ENCODE measurements at places on chromosomes 3 and 15. TPM values are rescaled to one million over a fixed set of nuclear protein-coding genes. Genes with fewer than 3 reads are reported as not detected.

Gene HHLA2
- not detected for total RNA-seq

Gene CLRN1
- total RNA-seq: not detected

Gene FGF7
- not detected for total RNA-seq

Gene TNFSF10
- total RNA-seq: not detected

Gene UTS2B
- 0.76 TPM for total RNA-seq

Gene FBLN2
- 7.4 TPM for total RNA-seq

Gene ACTRT3
- 2.2 TPM for total RNA-seq

Gene NME9
- total RNA-seq: 0.13 TPM

Gene SAMMSON
- not detected for total RNA-seq

Gene SEMA3G
- total RNA-seq: 0.13 TPM

Gene P2RY12
- not detected for total RNA-seq

Gene CNOT10
- total RNA-seq: 28.4 TPM

Gene NR2E3
- total RNA-seq: not detected

Gene GUCA1C
- total RNA-seq: not detected

Gene PRSS50
- not detected for total RNA-seq

Gene PPARG
- total RNA-seq: 1.3 TPM

Gene SPESP1
- not detected for total RNA-seq

Gene P2RY13
- not detected for total RNA-seq

Gene CSPG4
- 0.32 TPM for total RNA-seq

Gene MYO5C
- total RNA-seq: 0.16 TPM

Gene PP2D1
- total RNA-seq: not detected

Gene CIDEC
- total RNA-seq: not detected

Gene GOLGA8J
- not detected for total RNA-seq

Gene PAQR9
- not detected for total RNA-seq

Gene NPAP1
- total RNA-seq: not detected

Gene CHRFAM7A
- not detected for total RNA-seq

Gene GOLGA6A
- not detected for total RNA-seq

Gene SLC9C1
- total RNA-seq: not detected

Gene STRC
- not detected for total RNA-seq

Gene ARL8B
- 33.9 TPM for total RNA-seq

Gene ADAMTS17
- 0.50 TPM for total RNA-seq

Gene SMCO1
- not detected for total RNA-seq

Gene CHDH
- total RNA-seq: 0.47 TPM

Gene RAB6B
- 0.06 TPM for total RNA-seq

Gene ARRDC4
- total RNA-seq: 4.2 TPM

Gene HHATL
- total RNA-seq: not detected

Gene EXD1
- total RNA-seq: not detected

Gene DIS3L
- 22.4 TPM for total RNA-seq

Gene SLC26A6
- 16.4 TPM for total RNA-seq

Gene GOLGA6L4
- 0.16 TPM for total RNA-seq

Gene ZWILCH
- 51.9 TPM for total RNA-seq
